M059J (cell line): ENCODE measurements at places on chromosomes 5 and 9.

- no peak for DNase-seq
Measured at GRCh38 chr5:74092766-74093165, 466.8 kb downstream of the ARHGEF28 start.

- DNase-seq, result no peak
Measured at GRCh38 chr9:105932276-105932675, 237.9 kb downstream of the TMEM38B start.

- no peak for DNase-seq
Measured at GRCh38 chr9:38058452-38059232, 10.4 kb downstream of the SHB start.

DNA sequence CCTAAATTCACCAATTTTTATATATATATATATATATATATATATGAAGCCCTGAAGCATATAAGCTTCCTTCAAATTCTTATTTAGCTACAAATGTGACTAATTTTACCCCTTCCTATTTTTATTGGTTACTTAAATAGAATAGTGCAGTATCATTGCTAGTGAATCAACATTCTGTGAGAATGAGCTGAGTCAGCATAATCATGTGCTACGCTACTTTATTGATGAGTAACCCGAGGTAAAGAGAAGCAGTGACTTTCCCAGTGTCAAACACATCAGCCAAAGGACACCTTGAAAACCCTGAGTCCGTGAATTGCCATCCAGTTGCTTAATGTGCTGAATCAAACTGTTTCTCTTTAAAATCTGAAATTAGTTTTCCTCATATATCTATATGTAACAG, 546.2 kb downstream of the DMRTA1 start:
- no peak for DNase-seq

DNA sequence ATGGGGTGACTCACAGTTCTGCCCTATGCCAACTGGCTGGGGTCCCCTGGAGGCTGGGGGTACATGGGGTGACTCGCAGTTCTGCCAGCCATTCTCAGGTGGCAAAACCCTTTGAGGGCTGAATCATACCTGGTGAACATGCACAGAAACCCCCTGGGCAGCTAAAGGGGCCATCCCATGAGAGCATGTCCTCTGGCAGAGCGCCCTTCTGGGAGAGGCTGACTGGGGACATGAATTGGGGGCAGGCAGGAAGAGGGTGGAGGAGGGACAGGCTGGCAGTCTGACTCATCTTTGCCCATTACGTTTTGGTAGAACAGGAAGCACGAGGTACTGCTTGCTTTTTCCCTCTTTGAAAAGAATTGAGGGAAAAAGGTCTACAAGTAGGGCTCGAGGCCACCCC, 16.7 kb downstream of the TRAF1 start:
- peak; percentile 86 for DNase-seq

- DNase-seq, result no peak
Measured at GRCh38 chr5:170113522-170113900, 7.8 kb downstream of the FOXI1 start.

DNA sequence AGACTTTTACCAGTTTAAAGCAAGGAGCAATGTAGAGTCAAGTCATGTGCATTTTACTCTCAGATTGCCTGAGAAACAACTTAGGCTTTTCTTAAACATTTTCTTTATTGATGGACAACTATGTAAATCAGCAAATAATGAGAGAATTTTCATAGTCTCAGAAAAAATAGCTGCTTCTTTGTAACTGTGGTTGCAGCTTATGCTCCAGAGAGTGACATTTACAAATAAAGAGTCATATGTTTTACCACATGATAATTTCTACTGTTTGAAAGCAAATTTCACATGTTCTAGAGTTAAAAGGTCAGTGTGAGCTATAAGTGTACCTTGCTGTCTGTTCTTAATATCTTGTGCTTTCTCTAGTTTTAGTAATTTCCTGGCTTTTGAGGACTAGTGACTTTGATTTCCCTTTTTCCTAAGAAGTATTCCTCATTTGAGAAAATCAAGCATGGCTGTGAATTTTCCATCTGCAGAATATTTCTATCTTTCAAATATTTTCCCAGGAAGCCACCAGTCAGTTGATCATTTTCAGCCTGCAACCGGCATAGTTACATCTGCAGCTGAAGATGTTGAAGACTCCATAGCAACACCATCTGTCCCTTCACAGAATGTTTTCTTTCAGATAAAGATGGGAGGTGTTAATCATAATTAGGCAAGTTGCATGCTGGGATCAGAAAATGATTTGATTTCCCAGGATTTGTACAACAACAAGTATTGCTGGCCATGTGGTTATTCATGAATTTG, 229.9 kb downstream of the SGCD start:
- no peak for DNase-seq

DNA sequence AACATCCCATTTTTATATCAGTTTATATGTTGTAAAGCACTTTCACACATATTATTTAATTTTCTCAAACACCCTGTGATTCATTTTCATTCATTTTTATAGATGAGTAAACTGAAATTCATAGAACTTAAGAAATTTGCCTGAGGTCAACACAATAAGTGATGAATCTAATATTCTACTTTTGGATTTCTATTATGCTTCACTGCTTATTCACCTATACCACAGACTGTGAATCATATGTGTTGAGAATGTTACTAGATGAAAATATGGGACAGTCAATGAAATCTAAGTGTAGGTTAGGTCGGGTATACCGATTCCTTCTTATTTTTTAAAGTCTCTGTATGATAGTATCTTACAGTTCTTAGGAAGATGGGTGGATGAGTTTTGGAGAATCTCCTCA, 24.8 kb downstream of the CDC37L1 start:
- no peak for DNase-seq

DNA sequence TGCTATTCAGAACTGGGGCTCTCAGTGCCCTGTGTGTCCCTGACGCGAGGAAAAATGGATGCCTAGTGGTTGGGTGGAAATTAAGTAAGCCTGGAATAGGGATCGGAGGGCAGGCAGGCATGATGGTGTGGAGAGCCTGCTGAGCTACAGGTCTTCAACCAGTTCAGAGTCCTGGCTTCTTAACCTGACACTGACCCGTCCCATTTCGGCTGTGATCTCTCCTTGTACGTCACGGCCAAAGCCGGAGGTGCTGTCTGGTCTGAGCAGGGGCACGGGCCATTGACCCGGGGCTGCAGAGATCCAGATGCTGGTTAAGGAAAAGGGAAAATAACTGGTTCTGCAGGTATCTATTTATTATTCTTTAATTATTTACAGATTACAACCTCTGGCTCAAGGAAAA, 27.9 kb downstream of the RHOBTB3 start:
- no peak for DNase-seq

- no peak for DNase-seq
Measured at GRCh38 chr5:93574491-93575305, 6.3 kb downstream of the NR2F1-AS1 start.

DNA sequence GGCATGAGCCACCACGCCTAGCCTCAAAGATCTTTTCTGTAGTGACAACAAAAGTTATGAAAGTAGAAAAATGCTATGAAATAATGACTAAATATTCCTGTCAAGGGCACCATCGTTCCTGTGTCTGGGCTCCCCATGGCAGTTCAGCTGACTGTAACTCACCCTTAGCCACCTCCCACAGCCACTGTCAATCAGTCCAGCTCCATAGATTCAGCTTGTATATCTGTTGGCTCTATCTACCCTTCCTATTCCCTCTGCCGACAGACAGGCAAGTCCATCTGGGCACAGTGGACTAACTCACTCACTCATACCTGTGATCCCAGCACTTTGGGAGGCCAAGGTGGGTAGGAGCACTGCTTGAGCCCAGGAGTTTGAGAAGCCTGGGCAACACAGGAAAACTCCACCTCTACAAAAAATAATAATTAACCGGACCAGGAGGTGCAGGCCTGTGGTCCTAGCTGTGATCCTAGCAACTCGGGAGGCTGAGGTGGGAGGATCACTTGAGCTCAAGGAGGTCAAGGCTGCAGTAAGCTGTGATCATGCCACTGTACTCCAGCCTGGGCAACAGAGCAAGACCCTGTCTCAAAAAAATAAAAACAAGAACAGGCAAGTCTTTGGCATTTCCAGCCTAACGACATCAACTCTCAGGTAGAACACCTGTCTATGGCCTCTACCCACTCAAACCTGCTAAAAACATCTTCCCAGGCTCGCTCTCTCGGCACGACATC, 6.2 kb downstream of the CAMSAP1 start:
- DNase-seq, result no peak

GRCh38 chr5:149959406-149960236, 937 bp upstream of the SLC26A2 start:
- DNase-seq, result peak; percentile 97

DNA sequence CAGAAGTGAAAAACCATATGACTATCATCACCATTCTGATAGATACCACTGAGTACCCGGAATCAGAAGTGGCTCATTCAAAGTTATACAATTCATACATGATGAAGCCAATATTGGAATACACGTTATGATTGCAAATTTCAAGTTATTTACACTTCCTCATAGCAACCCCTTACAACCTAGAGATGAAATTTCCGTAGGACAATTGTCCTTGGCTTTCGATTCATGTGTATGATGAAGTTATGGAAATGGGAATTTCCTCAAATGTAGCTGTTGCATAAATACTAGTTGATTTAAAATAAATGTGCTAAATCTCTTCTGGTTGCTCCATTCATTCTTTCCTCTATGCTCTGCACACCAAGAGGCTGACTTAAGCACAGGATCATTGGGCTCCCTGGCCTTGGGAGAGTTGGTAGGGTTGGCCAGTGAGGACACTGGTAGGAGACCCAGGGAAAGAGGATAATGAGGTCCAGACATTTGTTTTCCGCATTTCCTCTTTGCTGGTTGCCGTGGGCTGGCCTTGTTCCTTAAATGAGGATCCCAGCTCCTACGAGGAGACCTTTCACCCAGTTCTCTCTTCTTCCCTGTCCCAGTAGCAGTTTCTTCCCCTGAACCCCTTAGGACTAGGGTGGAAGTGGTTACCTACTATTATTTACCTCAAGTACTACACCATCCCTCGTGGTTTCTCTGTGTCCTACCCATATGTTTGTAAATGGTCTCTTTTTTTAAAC, 90.3 kb downstream of the ZNF474 start:
- no peak for DNase-seq

DNA sequence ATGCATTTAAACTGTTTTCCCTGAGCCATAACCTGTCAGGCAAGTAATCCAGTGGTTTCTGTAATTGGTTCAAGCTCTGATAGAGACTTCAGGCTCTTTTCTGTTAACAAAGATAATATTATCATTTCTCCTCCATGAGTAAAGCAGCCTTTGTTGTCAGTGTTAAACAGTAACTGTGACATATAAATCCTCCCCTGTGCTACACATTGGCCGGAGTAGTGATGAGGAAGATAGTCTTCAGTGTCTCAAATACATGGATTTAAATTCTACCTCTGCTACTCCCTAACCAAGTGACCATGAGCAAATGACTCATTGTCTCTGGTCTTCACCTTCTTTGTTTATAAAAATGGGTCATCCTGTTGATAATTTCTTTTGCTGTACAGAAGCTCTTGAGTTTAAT, 615.5 kb upstream of the CHD1 start:
- DNase-seq, result no peak

DNA sequence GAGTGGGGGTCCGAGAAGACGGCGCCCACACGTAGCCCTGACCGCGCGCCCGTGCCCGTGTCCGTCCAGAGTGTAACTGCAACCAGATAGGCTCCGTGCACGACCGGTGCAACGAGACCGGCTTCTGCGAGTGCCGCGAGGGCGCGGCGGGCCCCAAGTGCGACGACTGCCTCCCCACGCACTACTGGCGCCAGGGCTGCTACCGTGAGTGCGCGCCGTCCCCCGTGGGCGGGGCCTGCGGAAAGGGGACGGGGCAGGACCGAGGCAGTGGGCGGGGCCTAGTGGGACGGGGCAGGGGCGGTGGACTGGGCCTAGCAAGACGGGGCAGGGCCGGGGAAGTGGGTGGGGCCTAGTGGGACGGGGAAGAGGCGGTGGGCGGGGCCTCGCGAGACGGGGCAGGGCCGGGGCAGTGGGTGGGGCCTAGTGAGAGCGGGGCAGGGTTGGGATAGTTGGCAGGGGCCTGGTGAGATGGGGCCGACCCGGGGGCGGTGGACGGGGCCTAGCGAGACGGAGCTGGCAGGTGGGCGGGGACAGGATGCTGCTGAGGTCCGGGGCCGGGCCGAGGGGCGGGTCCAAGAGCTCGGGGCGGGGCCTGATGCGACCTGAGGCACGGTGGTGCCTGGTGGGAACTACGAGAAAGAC, 79.1 kb downstream of the NTNG2 start:
- peak; percentile 66 for DNase-seq

GRCh38 chr5:63456279-63456678, 506.0 kb downstream of the HTR1A start:
- DNase-seq, result peak; percentile 9
